ENCODE measurements at places on chromosomes 5 and 9.

DNA sequence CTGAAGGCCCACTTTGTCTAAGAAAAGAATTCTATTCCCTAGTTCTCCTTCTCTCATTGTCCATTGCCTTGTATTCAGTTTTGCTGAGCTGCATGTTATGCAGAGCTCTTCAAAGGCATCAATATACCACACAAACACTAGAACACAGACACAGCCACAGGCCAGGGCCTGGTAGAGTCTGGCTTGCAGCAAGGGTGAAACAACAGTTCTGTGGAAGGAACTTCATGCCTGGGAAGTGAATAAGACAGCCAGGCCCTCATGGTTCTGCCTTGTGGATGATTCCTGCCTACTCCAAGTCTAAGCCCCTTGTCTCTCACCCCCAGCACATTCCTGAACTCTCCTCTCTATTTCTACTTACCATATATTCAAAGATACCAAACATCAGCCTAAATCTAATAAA is 30.8 kb downstream of the KLHL3 start:
- DNase-seq = no peak

GRCh38 chr9:127520941-127521918 is 69.9 kb downstream of the LRSAM1 start:
- peak; percentile 87 for DNase-seq

DNA sequence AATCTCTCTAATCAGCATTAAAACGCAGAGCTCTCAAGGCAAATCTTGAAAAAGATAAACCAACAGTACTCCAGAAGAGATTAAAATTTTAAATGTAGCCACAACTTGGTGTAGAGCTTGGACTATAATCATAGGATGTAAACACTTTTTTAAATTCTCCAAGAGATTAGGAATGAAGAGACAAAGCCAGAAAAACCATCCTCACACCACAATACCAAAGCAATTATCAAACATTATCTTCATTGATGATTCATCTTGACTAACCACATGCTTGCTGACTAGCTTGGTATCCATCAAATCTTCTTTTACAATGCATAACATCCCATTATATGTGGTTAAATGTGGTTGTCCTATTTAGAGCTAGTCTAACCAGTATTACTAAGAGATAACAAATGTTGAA is 815.1 kb downstream of the TLE1 start:
- DNase-seq = no peak

DNA sequence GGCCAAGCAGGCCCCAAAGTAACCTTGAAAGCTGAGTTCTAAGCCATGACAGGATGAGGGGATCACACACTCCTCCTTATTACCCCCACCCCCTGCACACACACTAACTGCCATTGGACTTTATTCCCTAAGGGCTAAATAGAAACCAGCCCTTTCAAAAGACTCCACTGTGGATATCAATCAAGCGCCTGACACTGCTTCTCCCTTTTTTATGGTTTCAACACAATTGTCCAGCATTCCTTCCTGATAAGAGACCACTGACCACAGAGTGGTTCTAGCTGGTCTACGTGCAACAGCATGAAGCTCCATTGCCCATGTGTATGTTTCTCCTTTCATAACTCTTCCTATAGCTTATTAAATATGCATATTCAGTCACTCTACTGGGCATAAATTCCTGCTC is 34.7 kb downstream of the PAEP start:
- no peak for DNase-seq

Data from ovary (tissue), 10 donors.